ENCODE measurements at places on chromosomes 1 and 21. TPM values are rescaled to one million over a fixed set of nuclear protein-coding genes. Genes with fewer than 3 reads are reported as not detected.

DCDC2B gene
- not detected for total RNA-seq

UBE2U gene
- 0.17 TPM for total RNA-seq

FALEC gene
- not detected for total RNA-seq

MAN1A2 gene
- 12.7 TPM for total RNA-seq

PLEKHN1 gene
- total RNA-seq = 1.2 TPM

HSPB7 gene
- not detected for total RNA-seq

FCRLB gene
- 0.51 TPM for total RNA-seq

FCRL2 gene
- total RNA-seq = not detected

UBL4B gene
- not detected for total RNA-seq

GRCh38 chr1:244851546-244852231, 12.7 kb downstream of the HNRNPU start:
- no peak for DNase-seq

GRCh38 chr1:189868021-189868420, 609.6 kb downstream of the BRINP3 start:
- no peak for DNase-seq

GRCh38 chr1:165468253-165468652, 23.3 kb upstream of the RXRG start:
- DNase-seq = no peak

- no peak for DNase-seq
Measured at GRCh38 chr1:155933591-155934096, 569 bp downstream of the KHDC4 start.

- no peak for DNase-seq
Measured at GRCh38 chr1:83860490-83861221, 138.3 kb downstream of the TTLL7 start.

DNA sequence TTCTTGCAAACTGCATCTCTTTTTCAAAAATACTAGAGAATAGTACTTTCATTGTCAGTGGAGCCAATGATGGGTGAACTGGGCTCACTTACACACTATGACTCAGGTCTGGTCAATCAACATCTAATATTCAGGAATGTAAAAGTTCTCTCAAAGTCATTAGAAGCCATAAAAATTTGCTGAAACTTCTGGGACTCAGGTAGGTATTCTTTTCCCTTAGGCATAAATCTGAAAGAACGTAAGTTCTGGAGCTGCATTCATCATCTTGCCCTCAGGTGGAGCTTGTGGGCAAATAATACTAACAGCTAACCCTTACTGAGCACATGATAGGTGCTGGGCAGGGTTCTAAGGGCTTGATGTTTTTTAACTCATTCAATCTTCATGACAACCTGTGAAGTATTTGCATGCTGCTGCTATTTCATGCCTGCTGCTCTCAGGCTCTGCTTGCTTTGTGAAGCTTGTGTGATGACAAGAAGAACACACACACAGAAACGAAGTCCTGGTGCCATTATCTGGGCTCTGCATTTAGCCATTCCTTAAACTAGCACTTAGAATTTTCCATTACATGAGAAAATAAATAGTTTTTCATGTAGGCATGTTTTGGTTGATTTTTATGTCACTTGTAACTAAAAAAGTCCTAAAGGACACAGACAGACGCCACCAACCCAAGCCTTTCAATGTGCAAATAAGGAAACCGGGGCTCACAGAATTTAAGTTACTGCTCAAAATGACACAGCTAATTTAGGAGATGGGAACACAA, 394.2 kb upstream of the LYPLAL1 start:
- DNase-seq = no peak

- no peak for DNase-seq
Measured at GRCh38 chr1:186738926-186739325, 58.7 kb upstream of the PTGS2 start.

- DNase-seq = no peak
Measured at GRCh38 chr21:14084701-14085100, 126.1 kb downstream of the LIPI start.

DNA sequence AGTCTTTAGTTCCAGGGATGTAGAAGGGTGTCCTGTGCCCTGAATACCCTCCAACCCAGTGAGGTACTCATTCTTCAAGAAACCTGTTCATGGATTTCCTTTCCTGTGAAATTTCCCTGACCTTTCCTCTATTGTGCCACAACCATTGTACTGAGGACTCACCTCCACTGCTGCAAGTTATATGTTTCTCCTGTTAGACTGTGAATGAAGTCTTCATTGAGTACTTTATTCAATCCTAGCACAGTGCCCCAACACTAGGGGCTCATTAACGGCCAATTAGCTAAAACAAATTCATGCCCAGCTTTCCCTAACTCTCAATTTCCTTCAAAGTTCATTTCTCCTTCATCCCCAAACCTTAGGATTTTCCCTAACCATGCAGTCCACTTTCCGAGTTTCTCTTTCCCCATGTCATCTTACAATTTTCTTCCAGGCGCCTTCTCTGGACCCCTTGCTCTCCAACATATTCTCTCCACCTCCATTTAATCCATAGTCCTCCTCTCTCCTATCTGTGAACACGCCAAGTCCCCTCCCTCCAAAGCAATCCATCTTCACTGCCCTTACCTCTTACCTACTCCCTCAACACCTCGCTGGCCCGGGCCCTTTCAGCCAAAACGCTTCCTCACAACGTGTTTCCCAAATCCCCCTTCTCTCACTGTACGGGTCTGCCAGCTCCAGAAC, 1.3 kb downstream of the TRIM33 start:
- DNase-seq = no peak

- no peak for DNase-seq
Measured at GRCh38 chr21:14120091-14120734, 90.5 kb downstream of the LIPI start.

DNA sequence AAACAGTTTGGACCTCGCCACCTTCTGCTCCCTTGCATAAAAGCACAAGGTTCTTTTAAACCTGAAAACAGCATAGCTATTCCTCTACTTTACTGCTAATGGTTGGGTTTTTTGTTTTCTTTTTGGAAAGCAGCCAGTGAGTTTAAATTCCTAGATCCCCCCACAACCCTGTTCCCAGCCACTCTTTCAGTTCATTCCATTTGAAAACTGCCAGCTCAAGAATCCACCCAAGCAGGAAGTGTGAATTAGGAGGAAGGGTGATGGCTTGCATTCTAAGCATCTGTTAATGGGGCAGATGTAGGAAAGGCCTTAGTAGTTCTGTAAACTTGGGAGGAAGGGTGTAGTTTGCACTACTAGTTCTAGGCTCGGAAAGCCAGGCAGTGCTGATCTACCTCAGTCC, 172.9 kb upstream of the HOOK1 start:
- DNase-seq = no peak

DNA sequence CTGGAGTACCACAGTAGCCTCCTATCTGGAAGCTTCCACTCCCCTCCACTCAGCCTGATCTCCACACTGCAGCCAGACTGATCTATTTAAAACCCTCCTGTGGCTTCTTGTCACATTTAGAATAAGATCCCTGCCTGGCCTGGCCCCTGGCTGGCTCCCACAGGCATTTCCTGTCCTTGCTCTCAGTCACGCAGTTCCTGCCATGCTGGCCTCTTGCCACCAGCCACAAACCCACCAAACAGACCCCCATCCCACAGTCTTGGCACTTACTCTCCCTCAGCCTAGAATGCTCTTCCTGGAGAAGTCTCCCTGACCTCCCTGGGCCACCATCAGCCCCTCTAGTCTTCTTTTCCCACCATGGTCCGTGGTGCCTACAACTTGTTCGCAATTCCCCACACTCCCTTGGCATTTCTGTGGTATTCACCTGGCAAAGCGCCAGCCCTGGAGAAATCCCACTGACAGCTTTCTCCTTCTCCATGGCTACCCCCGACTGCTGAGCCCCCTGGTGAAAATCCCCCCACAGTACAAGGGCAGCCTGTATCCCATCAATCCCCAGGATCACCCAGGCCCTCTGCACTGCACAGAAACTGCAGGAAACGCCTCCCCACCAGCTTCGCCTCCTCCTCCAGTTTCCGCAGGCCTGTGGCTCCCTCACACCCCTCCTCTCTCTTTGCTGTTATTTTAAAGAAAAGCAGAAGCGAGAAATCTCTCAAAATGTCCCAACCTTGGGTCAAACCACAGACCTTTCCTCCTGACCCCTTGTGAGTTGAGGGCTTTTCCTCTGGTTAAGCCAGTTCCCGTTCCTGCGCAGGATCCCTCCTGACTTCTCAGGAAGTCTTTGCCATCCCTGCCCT, 94.5 kb downstream of the SYT2 start:
- peak; percentile 87 for DNase-seq

DNA sequence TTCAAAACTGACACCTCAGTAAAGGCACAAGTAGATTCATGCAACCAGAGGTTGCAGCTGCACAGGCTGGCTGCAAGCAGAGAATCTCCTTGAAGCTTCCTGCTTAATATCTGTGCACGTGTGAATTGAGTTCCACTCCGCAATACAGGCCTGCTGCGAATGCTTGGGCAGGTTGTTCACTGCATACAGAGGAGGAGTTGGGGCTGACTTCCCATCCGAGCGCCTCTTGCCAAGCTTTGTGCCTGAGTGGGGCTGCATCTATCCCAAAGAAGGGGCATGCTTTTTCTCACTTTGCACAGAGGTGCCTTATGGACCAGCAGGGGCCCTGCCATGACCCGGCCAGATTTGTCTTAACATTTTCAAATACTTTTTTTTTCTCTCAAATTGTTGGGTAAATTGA, 17.9 kb upstream of the PADI1 start:
- DNase-seq = no peak

GRCh38 chr1:25609921-25610320, 6.7 kb upstream of the MAN1C1 start:
- DNase-seq = peak; percentile 1

DNA sequence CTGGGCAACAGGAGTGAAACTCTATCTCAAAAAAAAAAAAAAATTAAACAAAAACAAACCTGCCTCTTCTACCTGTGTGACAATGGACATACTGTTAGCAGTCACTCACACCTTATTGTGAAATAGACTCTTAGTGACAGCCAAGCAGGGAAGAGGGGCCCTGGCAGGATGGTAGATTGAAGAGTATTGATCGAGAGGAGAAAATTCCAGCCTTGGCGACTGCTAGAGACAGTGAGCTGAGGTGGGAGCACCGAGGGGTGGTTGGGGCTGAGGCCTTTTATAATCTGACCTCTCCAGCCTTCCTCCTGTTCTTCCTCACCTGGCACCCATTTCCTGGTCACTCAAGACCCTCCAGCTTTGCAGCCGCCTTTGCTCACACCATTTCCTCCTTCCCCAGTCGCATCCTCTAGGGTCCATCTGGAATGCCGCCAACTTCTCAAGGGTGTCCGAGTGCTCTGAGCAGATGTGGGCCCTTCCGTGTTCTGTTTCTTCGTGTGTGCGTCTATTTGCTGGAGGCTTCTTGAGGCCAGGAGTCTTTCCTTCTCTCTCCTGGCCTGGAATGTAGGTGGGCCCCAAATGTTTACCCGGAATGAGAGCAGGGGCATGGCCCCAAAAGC, 196.9 kb upstream of the TMEM51 start:
- no peak for DNase-seq

GRCh38 chr21:36966821-36967768, 626 bp upstream of the HLCS start:
- no peak for DNase-seq

Data from H4 (cell line).